ENCODE measurements at places on chromosomes 3 and 15.

GRCh38 chr3:69104586-69104985, 17.8 kb downstream of the LMOD3 start:
- DNase-seq = no peak

GRCh38 chr3:160400030-160400701, 716 bp downstream of the SMC4 start:
- DNase-seq = peak; percentile 57

DNA sequence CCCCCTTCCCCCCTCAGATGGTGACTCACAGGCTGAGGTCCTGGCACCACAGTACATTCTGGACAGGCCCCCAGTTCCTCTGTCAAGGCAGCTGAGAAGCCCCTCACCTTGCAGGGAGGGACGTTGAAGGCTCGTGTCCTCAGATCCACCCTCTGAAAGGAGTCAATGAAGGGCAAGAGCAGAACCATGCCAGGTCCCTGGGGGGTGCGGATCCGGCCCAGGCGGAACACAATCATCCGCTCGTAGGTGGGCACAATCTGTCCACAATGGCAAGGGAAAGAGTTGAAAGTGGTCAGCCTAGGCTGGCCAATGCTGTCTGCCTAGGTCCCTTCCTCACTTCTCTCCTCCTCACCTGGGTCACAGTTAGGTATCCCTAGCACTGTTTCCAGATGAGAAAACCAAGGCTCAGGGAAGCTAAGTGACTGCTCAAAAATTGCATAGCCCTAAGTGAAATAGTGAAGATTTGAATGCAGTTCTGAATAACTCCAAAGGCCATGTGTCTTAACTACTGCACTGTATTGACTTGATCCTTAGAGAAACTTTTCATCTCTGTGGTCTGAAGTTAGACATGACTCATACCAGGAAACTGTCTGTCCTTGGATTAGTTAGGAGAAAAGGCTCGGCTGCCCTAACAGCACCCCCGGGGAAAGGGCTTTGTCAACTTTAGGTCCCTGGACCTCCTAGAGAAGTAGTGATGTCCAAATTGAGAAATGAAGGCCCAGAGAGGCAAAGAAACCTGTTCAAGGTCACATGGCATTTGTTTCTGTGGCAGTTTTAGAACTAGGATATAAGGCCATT, 2.9 kb downstream of the STOML1 start:
- DNase-seq = peak; percentile 62

GRCh38 chr3:151278230-151278629, at the start of gene P2RY14:
Gene P2RY14 (minus strand): TSS chr3:151278542. CDS start chr3:151214316, 64,226 bp downstream.
- DNase-seq = no peak

DNA sequence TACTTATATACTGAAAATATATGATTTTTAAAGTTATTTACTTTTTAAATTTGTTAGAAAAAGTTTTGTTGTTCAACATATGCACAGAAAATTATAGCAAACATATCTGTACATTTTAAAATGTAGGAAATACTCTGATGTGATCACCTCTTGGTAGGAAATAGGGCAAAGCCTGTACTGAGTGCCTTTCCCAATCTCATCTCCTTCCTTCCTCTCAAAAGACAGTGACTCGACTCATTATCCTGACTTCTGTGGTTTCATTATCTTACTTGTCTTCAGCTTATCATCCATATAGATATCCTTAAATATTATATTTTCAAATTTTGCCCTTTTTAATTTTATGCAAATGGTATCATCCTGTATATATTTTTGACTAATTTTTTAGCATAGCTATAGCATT, 18.4 kb upstream of the ALCAM start:
- DNase-seq = no peak

GRCh38 chr3:133884887-133885711, 10.6 kb downstream of the RAB6B start:
- no peak for DNase-seq

- no peak for DNase-seq
These were observed 492.4 kb downstream of the OTOL1 start for GRCh38 chr3:161989012-161989411.

- DNase-seq = peak; percentile 20
These were observed 11.8 kb upstream of the EID1 start for GRCh38 chr15:48866141-48866563.

GRCh38 chr3:174220775-174221554, 638.2 kb upstream of the NAALADL2 start:
- DNase-seq = no peak

GRCh38 chr15:67690936-67691335, 134.4 kb upstream of the SKOR1 start:
- peak; percentile 61 for DNase-seq

DNA sequence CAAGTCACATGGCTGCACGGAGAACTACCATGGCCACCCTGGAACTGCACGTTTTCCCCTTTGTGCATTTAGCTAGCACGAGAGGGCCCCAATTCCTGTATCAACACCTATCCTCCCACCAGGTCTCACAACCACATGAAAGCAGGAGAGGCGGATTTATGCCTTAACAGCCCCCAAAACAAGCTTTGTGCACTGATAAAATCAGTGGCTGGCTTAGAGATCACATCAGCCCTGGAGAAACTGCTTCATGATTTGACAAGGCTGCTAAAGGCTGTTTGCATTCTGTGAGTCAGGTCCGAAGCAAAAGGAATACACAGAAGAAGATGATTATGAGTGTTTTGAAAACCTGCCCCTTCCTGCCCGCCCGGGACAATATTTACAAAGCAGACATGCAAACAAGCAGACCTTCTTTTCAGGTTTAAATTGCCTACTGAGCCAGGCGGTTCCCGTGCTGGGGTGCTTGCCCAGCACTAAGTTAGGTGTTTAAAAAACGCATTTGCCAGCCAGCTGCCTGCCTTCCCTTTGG, 25.9 kb downstream of the CEMIP start:
- DNase-seq = no peak

DNA sequence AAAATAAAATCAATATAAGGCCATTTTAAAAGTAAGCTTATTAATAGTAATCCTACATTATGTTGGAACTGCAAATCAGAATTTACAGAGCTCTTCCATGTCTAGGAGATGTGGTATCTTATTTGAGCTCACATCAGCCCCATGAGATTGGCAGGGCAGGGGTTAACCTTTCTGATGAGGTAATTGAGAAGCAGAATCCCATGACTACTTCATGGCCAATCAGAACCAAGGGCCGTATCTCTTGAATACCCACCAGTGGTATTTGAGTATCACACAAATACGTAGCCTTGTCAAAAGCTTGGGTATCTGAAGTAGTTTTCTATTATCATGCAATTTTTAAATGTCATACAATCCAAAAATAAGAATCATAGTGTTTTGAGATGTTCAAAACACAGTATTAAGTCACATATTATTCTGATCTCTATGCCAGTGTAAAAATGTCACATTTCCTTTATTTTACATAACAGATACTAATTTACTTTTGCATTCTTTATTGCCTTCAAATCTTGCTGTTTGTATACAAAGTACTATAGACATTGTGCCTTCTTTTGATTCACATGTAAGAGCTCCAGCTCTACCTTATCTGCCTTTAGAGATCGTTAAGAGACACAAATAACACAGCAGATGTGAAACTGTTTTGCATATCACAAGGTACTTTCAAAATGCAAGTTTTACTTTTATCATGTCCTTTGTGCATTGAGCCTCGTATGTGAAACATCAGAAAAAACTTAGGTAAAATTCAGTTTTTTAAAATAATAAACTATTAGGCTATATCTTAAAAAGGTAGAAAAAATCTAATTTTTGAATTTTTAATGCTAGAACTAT, 251.7 kb upstream of the GOLGA6L4 start:
- DNase-seq = no peak

DNA sequence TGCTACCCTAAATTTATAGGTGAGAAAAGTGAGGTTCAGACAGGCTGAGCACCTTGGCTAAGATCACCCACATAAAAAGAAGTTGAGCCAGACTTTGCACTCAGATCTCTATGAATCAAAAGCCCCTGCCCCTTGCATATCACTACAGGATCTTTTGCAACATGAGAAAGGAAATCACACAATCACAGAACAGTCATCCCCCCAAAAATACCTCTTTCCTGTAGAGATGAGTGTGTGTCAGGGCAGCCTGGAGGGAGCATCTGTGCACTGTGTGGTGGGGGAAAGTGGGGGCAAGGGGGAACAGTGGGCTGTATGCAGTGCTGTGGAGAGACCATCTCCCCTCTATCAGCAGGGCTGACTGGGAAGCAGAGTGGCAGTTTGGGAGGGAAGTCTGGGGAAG, 46.6 kb downstream of the EPHB3 start:
- no peak for DNase-seq

DNA sequence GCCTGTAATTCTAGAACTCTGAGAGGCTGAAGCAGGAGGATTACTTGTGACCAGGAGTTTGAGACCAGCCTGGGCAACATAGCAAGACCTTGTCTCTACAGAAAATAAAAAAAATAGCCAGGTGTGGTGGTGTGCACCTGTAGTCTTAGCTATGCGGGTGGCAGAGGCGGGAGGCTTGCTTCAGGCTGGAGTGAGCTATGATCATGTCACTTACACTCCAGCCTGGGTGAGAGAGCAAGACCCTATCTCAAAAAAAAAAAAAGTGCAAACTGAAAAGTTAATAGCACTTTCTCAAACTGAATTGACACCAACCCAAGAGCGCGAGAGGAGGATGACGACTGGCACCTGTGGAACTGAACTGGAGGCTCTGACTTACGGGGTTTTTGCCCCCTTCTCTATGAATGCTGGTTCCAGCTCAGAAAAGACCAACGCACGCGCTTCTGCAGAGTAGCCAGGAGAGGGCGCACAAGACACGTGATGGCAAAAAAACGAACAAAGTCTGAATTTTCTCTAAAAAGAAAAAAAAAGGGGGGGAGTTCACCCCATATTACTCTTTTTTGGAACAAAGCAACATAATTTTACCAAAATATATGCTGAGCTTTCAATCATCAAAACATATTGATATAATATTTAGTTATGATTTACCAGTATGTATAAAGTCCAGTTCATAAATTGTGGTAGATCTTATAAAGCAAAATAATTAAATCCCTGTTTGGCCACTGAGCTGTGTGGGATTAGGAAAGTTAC, 23.7 kb downstream of the CFAP92 start:
- no peak for DNase-seq

- no peak for DNase-seq
These were observed 62.8 kb downstream of the CRYBG3 start for GRCh38 chr3:97884586-97885123.

DNA sequence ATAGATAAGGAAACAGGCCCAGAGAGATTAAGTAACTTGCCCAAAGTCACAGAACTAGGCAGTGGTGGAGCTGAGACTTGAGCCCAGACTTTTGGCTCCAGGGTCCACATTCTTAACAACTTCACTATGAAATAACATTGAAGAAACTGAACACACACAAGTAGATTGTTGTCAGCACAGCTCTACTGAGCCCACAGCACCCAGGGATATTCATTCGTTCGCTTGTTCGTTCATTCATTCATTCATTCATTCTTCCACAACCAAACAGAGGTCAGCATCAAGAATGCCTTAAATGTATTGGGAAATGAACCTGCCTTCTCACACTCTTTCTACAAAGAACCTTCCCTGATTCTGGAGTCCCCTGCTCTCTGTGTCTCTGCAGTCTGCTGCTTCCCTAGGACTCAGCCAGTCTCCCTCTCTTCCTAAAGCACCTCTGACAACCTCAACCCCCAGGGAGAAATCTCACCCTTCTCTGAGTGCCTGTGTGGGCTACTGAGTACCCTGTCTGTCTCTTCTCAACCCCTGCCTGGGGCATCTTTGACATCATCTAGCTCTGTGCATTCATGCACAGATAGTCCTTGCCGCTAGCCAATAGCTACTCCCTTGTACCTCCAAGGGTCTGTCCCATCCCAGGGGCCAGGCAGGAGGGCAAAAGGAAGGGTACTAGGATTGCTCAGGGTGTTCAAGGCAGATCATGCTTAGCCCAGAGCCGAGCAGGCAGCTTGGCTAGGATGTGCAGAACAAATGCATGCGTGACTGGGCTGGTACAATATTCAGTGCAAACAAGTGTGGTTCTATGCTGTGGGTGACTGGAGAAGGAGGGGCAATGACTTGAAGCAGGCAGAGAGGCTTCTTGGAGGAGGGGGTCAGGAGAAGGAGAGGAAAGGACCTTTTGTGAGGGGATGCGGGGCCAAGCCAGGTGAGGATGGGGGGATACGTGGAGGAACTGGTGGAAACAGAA, 3.4 kb downstream of the LINGO1 start:
- DNase-seq = no peak

DNA sequence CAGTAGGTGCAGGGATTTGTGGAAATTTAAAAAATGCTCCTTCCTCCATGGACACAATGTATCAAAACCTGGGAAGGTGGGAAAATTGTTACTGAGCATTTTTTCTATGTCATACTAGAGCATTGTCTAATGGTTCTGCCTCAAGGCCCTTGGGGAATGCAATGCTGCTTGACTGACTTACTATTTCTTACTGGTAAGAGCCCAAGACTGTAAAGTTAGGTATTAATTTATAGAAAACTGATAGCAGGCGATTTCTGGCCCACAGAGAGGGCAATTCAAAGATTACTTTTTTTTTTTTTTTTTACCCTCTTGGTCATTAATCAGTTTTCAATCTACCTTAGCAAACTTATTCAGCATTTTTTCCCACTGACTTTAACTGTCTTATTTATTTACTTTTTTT, 38.5 kb upstream of the MRPL3 start:
- DNase-seq = no peak

GRCh38 chr3:145013931-145014330, 1042.3 kb downstream of the DIPK2A start:
- DNase-seq = no peak

DNA sequence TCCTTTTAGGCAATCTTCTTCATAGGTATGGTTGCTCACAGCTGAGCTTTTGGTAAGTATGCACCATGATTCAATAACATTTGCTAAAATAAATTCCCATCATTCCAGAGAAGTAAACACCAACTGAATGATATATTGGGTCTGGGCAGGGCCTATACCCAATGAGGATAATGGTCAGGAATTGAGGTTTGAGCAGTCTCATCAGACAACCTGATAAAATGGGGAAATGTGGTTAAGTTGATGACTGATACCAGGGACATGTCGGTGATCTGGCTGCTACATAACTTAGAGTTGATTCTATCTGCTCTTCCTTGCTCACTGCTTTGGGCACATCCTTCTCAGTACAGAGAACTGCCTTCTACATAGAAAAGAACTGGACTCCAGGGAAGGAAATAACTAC, 92.9 kb downstream of the GPR156 start:
- no peak for DNase-seq

DNA sequence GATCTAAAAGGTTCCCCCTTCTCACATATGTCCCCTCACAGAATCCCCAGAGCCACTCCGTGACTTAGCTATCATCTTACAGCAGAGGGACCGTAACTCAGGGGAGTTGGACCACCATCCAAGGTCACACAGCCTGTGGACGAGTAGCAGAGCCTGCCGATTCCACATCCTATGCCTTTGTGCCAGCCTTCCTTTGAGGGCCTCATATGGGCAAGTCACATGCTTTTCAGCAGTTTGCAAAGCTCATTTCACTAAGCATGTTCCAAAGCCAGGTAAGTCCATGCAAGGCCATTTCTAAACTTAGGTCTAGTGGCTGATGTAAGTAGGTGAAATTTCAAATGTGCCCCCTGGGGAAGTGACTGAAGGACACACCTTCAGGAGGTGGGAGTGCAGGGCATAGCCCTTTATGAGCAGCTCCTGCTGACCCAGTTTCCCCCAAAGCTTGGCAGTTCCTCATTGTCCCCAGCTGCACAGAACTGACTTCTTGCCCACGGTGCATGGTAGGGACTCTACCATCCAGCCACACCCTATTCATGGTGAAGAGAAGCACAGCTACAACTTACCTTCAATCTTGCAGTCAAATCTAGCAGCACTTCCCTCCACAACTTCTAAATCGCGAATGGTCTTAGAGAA, 33.3 kb upstream of the HACD2 start:
- no peak for DNase-seq

Measured in brain microvascular endothelial cell (primary cell).